Left colon (tissue), 2 donors: ENCODE measurements at places on chromosomes 7 and 10.
A peak's percentile ranks its signal among the peaks of the same experiment; 100 is the strongest.

GRCh38 chr10:124160943-124161582, 67.7 kb upstream of the CHST15 start:
- no peak for DNase-seq

GRCh38 chr7:192701-193480, 520 bp downstream of the FAM20C start:
- peak; percentile 44 for DNase-seq

GRCh38 chr7:30176463-30177109, 41.8 kb downstream of the MTURN start:
- no peak for DNase-seq

- no peak for DNase-seq
These were observed 6.4 kb downstream of the SDK1 start for GRCh38 chr7:3307435-3307834.
